ENCODE measurements at places on chromosomes 6 and 20.

GRCh38 chr6:166434336-166434735, 51.6 kb upstream of the MPC1 start:
- DNase-seq = no peak

DNA sequence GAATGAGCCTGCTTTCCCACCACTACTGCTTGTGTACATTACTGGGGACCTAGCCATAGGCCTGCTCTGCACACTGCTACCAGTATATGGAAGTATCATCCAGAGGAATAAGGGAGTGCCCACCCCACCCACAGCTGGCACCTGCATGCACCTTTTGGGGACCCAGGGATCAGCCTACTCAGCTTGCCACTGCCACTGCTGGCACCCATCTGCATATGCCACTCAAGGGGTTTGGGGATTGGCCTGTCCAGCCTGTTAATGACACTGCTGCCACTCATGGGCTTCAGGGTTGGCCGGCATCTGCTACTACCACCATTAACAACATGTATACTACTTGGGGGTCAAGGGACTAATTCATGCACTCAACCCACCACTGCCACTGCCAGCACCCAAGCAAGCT, 832.1 kb downstream of the PHF3 start:
- DNase-seq = no peak

GRCh38 chr6:107987805-107988204, 29.8 kb upstream of the SEC63 start:
- no peak for DNase-seq

- DNase-seq = no peak
These were observed 24.7 kb upstream of the BAG2 start for GRCh38 chr6:57147401-57147800.

DNA sequence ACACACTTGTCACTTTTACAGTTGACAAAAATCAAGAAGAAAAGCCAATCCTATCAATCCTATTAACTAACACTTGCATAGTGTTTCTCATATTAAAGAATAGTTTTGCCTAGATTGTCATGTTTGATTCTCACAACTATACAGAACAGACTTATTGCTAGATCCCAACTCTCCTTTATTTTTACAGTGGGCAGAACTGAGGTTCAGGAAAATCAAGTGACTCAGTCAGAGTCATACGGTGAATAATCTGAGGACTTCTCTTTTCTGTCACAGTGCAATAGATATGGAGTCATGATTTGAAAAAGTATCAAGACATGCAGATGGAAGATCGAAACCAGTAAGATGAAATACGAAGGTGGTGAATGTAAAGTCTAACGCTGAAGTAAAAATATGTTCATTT, 195.1 kb upstream of the CITED2 start:
- DNase-seq = no peak

DNA sequence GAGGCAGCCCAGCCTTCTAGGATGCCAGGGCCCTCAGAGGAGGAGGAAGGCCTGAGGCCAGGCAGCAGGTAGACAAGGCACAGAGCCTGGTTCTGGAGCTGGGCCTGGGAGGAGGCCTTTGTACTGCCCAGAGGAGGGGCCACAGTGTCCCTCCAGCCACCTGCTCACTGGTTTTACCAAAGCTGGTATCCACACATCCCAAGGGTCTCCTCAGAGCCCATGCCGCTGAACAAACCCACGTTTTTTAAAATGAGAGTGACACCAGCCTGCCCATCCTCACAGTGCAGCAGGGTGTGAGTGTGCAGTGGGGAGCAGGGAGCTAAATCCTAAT, 162.7 kb downstream of the LY86 start:
- DNase-seq = no peak

DNA sequence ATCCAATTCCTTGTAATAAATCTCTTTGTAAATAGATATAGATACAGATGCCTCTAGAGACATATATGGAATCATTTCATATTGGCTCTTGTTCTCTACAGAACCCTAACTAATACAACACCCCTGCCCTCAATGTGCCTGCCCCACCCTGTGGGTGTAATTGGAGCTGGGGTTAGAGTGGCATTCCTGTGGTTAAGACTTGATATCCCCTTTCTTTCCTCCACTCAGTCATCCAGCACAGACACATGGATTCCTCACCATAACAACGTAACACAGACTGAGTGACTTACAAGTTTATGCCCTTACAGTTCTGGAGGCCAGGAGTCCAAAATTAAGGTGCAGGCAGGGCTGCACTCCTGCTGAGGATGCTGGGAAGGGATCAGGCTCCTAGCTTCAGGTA, 42.8 kb downstream of the C6orf118 start:
- no peak for DNase-seq

- no peak for DNase-seq
These were observed 23.2 kb downstream of the LAMA4 start for GRCh38 chr6:112231164-112231563.

GRCh38 chr6:74872754-74873476, 332.9 kb downstream of the COL12A1 start:
- DNase-seq = no peak

DNA sequence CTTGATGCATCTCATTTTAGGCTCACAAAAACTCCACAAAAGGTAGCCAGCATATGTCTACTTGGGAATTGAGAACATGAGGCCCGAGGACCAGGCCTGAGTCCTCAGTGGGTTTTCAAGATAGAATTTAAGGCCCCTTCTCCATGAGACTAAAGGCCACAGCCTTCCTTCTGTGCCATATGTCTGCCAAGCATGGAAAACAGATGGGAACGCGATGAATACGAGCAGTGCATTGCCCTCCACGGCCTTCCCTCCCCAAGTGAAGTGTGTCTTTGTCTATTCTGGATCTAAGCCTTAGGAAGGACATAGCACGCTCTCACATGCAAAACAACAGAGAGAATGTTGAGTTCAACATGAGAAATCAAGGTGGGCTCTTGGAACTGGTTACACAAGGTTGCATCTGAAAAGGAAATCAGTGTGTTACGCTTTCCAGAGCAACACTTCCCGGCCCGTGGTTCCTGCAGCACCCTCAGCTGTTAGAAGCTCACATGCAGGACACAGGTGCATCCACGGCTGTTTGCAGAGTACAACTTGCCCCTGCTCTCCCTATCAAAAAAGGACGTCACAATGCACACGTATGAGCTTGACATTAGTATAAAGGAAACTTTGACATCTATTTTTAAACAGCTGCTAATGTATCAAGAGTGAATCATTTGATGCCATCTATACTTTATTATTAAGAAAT, 229.9 kb downstream of the NRN1 start:
- no peak for DNase-seq

DNA sequence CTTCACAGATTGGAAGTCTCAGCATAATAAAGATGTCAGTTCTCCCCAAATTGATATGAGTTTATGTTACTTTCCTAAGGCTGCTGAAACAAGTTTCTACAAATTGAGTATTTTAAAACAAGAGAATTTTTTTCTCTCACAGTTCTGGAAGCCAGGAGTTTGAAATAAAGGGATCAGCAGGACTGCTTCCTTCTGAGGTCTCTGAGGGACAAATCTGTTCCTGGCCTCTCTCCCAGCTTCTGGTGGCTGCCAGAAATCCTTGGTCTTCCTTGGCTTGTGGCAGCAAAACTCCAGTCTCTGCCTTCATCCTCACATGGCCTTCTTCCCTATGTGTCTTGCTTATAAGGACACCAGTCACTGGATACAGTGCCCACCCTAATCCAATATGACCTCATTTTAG, 136.1 kb downstream of the TFAP2A start:
- DNase-seq = no peak

- peak; percentile 90 for DNase-seq
These were observed 2.3 kb downstream of the TUBB start for GRCh38 chr6:30722280-30723112.

- DNase-seq = no peak
These were observed 45.3 kb upstream of the SMIM8 start for GRCh38 chr6:87277123-87277522.

- DNase-seq = no peak
These were observed 65.2 kb downstream of the CDS2 start for GRCh38 chr20:5191829-5192569.

GRCh38 chr6:12911427-12911826, 194.9 kb downstream of the PHACTR1 start:
- DNase-seq = no peak

GRCh38 chr6:56382416-56382940, 135.1 kb upstream of the COL21A1 start:
- DNase-seq = no peak

- no peak for DNase-seq
These were observed 16.2 kb downstream of the TMEM30A start for GRCh38 chr6:75268121-75268987.

GRCh38 chr6:49653942-49654341, 17.3 kb upstream of the RHAG start:
- no peak for DNase-seq

DNA sequence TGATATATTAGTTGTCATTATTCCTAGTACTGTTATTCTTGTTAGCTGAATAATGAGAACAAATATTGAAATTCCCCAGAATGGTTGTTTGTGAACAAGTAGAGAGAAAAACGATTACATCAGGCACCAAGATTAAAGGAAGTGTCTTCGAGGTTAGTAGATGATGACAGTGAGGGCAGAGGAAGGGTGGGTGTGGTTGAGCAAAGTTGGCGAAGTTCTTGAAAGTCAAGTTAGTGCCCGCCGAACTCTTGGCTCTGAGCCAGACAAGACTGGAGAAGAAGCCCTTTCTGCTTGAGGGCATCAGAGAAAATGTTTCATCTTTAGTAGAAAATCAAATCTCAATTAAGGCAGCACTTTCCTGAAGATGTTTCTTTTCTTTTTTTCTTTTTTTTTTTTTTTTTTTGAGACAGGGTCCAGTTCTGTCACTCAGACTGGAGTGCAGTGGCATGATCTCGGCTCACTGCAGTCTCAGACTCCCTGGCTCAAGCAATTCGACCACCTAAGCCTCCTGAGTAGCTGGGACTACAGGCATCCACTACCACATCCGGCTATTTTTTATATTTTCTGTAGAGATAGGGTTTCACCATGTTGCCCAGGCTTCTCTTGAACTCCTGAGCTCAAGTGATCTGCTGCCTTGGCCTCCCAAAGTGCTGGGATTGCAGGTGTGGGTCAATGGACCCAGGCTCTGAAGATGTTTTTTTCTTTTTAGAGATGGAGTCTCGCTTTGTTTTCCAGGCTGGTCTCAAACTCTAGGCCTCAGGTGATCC, 77.1 kb downstream of the SGK1 start:
- DNase-seq = peak; percentile 81
